ENCODE measurements at places on chromosomes 6 and 20. TPM values are rescaled to one million over a fixed set of nuclear protein-coding genes. Genes with fewer than 3 reads are reported as not detected.

Gene SIRPD
- total RNA-seq: 0.28 TPM

GRCh38 chr6:27280540-27281000 is 31.5 kb downstream of the POM121L2 start:
- H3K4me3 ChIP-seq: no peak overlapping the region
- peaks cover 92% of the 10 kb centered on the region for H3K27me3 ChIP-seq
- no peak overlapping the region for H3K27ac ChIP-seq
- H3K36me3 ChIP-seq: no peaks in the 10 kb centered on the region
- DNase-seq: no peak

DNA sequence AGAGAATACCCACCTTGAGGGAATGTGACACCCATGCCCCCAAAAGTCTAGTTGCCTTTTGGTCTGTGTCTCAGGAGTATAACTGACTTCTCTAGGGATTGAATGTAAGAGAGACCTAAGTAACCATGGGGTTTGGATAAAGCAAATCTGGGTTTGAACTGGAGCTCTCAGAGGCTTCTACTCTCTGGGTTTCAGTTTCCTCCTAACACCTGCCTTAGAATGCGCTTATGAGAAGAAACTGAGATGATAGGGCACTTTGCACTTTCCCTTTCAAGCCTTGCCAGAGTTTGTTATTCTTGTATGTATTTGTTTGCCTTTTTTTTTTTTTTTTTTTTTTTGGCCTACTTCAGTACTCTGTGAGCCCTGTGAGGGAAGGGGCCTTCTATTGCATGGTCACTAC is 19.4 kb downstream of the SDHAF4 start:
- H3K27me3 ChIP-seq: no peaks in the 10 kb centered on the region
- no peak overlapping the region for H3K4me3 ChIP-seq
- H3K36me3 ChIP-seq: peaks cover 23% of the 10 kb centered on the region
- no peaks in the 10 kb centered on the region for H3K4me1 ChIP-seq
- no peak overlapping the region for H3K27ac ChIP-seq
- DNase-seq: no peak

GRCh38 chr6:111973118-111973761 is 80.7 kb upstream of the CCN6 start:
- no peaks in the 10 kb centered on the region for H3K27me3 ChIP-seq
- peak overlapping the region; percentile 8 for H3K4me3 ChIP-seq
- DNase-seq: peak; percentile 86
- no peaks in the 10 kb centered on the region for H3K36me3 ChIP-seq
- H3K27ac ChIP-seq: peak overlapping the region; percentile 82
